ENCODE measurements at places on chromosomes 4 and X.
A peak's percentile ranks its signal among the peaks of the same experiment; 100 is the strongest.

GRCh38 chr4:68183417-68183816 is 53.7 kb upstream of the TMPRSS11F start:
- no peak for DNase-seq

- DNase-seq: no peak
Measured at GRCh38 chr4:11597506-11597905, 168.8 kb upstream of the HS3ST1 start.

DNA sequence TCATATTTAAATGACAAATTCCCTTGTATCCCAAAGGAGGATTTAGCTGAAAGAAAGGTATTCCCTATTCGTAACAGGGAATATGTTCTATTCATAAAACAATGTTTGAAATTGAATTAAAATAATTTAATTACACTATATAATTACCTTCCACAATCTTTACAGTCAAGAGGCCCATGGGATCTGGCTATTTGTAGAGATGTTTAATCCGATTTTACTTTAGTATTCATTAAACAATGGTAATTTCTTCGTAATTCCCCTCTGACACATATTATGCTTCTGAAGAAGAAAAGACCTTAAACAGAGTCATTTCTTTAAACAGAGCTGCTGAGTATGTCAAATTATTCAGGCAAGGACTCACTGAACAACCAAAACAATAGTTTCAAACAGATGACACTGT is 98.8 kb downstream of the MAGEC1 start:
- no peak for DNase-seq

- DNase-seq: no peak
Measured at GRCh38 chr4:6928081-6928480, 18.5 kb downstream of the TBC1D14 start.

DNA sequence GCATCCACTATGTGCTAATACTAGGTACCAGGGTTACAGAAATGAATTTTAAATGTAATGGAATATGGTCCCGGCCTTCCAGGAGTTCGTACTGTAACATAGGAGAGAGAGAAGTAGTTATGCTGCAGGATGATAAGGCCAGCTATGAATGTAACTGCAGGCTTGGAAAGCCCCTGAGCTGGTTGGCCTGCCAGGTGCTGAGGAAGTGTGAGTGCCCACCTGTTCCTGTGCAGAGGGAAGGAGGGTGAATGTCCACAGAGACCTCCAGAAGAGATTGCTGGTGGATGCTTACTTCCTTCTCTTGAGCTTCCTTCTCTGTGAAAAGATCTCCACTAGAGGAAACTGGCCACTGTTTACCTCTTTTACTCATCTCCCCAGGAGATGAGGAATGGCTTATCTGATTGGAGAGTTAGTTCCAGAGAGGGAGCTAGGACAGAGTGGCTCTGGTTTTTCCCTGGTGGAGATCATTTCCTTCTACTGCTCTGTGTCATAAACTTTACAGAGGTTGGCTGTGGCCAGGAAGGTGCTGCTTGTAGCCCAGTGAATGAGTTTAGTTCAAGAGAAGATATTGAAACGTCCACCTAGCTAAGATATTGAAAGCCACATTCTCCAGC is 114.0 kb upstream of the LNX1 start:
- no peak for DNase-seq

- peak; percentile 22 for DNase-seq
Measured at GRCh38 chr4:123659730-123660129, 263.1 kb downstream of the SPRY1 start.

- no peak for DNase-seq
Measured at GRCh38 chr4:187467224-187467623, 528.3 kb upstream of the ZFP42 start.

DNA sequence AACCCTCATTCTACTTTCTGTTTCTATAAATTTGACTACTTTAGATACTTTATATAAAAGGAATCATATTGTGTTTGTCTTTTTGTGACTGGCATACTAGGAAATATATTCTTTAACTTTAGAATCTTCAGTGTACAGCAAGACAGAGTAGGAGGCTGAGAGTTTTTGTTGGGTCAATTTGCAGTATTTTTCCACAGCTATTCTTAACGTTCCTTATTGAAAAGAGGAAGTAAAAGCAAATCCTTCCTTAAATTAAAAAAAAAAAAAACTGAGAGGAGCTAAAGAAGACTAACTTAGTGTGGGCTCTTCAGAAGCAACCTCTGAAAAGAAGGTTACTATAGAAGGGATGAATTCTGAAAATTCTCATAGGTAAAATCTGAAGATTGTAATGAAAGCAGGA is 1194.6 kb downstream of the ADGRL3 start:
- DNase-seq: no peak

GRCh38 chr4:122010610-122011009 is 58.8 kb upstream of the TRPC3 start:
- DNase-seq: no peak

- DNase-seq: peak; percentile 63
Measured at GRCh38 chr4:46270986-46271596, 118.8 kb downstream of the GABRA2 start.

DNA sequence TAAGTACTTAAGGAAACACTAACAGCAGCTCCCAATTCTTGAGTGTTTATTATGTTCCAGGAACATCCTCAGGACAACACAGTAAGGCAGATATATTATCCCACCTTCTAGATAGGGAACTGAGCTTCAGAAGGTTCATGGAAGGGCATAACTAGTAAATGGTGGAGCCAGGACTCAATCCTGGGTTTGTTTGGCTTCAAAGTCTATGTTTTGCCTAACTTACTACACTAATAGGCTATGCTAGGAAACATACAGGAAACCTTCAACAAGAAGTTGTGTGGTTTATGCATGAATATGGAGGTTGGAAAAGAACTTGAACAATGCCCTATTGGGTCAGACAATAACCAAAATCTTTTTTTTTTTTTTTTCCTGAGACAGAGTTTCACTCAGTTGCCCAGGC is 72.5 kb upstream of the GPR34 start:
- no peak for DNase-seq

- no peak for DNase-seq
Measured at GRCh38 chrX:81208916-81209315, 7.0 kb downstream of the SH3BGRL start.

DNA sequence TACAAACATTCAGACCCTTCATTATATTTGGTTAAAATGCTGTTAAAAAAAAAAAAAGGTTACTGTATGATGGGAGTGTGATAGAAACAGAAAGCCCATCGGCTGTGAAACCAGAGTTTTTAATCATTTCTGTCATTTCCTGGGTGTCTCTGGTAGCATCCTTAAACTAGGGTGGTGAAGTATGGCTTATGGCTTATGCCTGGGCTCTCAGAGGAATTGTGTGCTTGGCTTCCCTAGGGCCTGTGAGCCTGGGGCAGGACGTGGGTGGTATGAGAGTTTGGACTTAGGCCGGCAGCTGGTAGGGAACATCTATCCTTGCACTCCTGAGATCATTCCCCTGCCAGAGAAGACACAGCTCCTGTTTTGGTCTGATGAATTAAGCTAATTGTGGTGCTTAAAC is 52.2 kb downstream of the DCUN1D4 start:
- no peak for DNase-seq

DNA sequence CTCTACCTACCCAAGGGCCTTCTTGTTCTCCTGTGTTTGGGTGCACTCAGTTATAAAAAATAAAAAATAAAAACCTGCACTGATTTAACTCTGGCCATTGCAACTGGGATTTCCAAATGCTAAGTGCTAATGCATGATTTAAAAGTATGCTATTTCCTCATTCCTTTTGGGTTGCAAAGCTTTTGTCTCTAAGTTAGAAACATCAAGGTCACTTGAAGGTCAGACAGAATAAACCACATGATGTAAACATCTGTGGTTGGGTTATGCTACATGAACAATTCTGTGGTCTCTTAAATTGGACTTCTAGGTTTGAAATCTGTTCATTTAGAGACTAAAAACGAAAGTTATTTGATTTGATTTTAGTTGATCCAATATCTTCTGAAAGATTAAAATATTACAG is 1547.4 kb upstream of the TENM3 start:
- DNase-seq: no peak

DNA sequence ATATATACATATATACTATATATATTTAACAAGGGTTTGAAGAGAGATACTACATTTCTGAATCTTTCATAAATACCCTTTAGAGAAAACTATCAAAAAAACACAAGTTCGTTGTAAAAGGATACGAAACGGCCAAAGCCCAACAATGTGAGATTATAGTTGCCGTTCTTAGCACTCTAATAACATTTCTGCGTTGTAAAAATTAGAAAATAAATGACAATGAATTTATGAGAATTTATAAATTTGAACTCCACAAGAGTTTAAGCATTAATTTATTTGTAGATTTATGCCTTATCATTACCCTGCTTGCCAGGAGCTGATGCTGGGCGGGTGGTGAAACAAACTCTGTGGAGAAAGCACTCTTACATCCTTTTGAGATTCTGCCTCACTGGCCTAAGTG is 1.1 kb downstream of the WDR17 start:
- no peak for DNase-seq

DNA sequence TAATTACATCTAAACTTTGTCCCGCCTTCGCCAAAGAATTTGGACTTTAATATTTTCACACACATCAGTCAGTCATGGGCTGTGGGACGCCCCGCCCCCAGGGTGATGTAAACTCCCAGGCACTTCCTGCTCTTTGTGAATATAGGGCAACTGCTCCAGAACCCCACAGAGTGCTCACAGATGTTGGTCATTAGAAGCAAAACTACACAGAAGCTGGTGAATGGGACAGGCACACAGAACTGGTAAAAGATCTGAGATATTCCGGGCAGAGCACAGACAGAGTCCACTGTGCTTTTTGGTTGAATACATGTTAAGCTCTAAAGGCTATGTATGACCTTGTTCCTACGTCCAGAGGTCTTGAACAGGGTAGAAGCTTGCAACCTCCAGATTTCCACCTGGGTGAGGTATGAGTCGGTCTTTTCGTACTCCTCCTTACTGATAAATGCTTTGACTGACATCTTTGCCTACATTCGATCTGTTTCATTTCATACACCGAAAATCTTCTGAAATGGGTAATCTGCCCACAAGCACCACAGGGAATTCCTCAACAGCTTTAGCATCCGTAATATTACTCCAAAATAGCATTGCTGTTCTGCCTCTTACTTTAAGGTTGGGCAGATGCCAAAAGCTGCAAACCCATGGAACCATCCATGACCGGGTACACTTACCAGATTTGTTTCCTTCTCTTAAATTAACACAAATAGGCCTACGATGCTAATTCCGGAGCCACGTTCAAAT is 144.6 kb downstream of the AMELX start:
- DNase-seq: peak; percentile 15

DNA sequence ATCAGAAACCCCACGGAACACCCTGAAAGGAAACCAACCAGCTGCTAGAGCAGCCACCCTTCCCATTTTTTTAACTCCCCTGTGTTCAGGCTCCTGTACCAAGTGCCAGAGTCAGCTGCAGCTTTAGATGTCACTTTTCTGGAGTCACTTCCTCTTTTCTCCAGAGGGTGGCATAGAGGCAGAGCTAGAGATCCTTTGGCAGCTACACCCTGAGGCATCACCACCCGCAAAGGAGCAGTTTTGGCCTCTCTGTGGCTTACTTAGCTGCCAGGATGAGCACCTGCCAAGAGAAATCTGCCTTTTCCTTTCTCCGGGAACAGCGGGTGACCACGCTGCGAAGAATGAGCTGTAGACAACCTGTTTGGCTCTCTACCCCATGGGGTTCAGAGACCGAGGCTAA is 58.0 kb upstream of the CHRDL1 start:
- peak; percentile 31 for DNase-seq

GRCh38 chr4:139986106-139986505 is 167.9 kb downstream of the MAML3 start:
- no peak for DNase-seq

GRCh38 chr4:3128058-3128457 is 53.6 kb downstream of the HTT start:
- no peak for DNase-seq

DNA sequence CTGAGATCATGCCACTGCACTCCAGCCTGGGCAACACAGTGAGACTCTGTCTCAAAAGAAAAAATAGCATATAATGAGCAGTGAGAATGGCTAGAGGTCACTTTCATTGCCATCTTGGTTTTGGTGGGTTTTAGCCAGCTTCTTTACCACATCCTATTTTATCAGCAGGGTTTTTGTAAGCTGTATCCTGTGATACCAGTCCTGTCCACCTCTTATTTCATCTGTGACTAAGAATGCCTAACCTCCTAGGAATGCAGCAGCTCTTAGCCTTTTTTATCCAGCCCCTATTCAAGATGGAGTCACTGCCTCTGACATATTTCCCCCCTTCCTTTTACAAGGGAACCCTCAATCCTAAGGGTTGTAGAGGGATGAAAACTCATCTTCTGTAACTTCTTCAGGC is 26.1 kb upstream of the IGFBP7 start:
- no peak for DNase-seq

GRCh38 chr4:165006456-165006855 is 25.3 kb upstream of the TRIM60 start:
- DNase-seq: no peak

- DNase-seq: no peak
Measured at GRCh38 chr4:68372588-68372987, 22.7 kb upstream of the YTHDC1 start.

DNA sequence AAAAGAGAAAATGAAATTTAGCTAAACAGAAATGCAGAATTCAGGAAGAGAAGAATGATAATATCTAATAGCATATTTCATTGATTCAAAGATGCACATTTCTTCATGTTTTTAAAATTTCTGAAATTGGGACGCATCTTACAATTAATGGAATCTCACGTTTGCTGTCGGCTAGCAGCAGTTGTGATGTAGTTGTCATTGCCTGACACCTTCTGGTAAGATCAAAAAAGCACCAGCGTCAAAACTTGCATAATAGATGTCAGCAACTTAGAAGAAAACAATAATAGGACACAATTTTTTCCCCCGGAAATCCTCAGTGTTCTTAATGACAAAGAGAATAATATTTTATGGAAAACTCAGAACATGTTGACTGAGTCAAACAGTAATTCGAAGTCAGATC is 29.8 kb upstream of the SLC7A3 start:
- peak; percentile 56 for DNase-seq

- DNase-seq: no peak
Measured at GRCh38 chr4:6710996-6711395, 1.3 kb upstream of the MRFAP1L1 start.

DNA sequence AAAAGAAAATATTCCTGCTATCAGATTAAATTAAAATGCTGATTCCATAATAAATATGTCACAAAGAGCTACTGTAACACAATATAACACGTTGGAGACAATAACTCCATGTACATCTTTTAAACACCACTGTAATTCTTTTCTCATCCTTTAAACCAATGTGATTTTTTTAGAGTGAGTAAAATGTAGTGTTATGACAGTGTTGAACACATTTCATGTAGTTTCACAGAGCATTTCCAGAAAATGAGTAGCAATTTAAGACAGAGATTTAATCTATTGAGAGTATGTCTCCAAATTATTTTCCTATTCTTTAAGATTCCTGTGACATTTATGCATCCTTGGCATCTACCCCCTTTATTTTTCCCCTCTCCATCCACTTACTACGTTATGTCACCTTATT is 17.1 kb upstream of the PRRG1 start:
- no peak for DNase-seq

GRCh38 chrX:15492469-15492868 is 664 bp downstream of the PIR start:
- no peak for DNase-seq

Data from RKO (cell line).